ENCODE measurements at places on chromosomes 5 and 9.
A peak's percentile ranks its signal among the peaks of the same experiment; 100 is the strongest.

GRCh38 chr5:131640043-131640856 is 5.2 kb upstream of the RAPGEF6 start:
- DNase-seq = peak; percentile 11

- no peak for DNase-seq
These were observed 28.9 kb downstream of the RXRA start for GRCh38 chr9:134355158-134355557.

- no peak for DNase-seq
These were observed 10.6 kb downstream of the PTGR1 start for GRCh38 chr9:111588846-111589245.

GRCh38 chr9:119873877-119874276 is 504.6 kb upstream of the BRINP1 start:
- DNase-seq = no peak

DNA sequence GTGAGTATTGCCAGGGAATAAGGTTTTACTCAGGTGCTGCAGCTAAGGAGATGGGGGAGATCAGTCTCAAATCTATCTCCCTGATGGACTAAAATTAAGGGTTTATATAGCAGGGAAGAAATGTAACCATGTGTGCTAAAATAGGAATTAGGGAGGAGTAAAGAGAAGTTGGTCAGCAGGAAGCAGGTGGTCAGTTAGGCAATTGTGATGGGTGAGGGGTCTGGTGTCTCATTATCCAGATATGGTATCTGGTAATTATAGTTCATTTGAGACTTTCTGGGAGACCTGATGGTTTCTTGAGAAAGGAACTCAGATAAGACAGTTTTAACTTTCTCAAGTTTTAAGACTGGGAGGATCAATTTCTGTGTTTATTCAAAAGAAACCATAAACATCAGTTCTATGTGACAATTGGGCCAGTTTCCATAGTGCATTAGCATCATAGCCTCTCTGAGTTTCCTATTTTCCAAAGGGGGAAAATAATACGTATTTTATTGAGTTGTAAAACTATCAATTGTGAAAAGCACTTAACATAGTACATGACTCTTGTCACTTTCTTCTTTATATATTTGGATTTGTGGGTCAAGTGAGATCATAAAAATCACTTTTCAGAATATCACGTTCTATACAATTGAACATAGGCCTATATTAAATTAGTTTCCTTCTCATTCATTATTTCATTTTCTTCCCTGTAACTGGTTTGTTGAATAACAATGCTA is 115.9 kb downstream of the ZSWIM6 start:
- no peak for DNase-seq

- DNase-seq = no peak
These were observed 106.5 kb downstream of the GLIS3 start for GRCh38 chr9:4193391-4193790.

DNA sequence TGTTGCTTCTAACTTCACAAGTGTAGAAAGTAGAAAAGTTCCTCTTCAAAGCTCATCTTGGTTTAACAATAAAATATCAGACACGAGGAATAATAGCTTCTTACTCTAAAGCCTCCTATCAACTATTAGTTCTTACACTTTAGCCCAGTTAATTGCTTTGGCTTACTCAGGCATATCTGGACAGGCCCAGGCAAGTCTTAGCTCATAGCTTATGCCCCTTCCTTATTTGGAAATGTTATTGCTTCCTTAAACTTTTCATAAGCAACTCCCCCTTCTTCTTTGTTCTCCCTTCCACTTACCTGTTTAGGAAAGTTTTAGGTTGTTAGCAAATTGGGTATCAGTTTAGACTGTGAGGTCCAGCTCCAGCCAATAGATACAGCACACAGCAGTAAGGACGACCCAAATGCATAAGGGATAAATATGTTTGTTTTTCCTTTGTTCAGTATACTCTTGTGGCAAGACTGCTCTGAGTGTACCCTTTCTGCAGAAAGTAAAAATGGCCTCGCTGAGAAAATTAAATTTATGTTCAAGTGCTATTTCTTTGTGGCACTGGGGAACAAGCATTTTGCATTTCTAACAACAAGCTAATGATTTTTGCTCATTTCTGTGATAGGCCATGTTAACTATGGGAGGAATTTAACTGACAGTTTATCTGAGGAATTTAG is 162.1 kb downstream of the SMC2 start:
- DNase-seq = no peak

DNA sequence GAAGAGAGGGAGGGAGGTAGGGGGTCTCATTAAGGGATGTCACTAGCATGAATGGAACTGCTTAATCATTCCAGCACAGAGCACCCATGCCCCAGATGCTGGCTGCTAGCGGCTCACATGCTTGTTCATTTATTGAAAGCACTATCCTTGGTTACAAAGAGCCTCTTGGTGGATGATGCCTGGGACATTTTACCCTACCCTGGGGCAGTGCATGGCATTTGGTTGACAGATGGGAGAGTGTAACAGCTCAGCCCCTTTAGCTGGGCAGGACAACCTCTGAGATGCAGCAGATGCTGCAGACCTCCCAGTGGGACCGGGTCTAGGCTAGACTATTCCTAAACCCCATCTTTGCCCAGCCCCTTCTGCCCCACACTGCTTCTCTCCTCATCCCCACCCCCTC is 46.9 kb upstream of the TCERG1 start:
- no peak for DNase-seq

GRCh38 chr5:172864747-172865146 is 30.7 kb downstream of the ERGIC1 start:
- no peak for DNase-seq

DNA sequence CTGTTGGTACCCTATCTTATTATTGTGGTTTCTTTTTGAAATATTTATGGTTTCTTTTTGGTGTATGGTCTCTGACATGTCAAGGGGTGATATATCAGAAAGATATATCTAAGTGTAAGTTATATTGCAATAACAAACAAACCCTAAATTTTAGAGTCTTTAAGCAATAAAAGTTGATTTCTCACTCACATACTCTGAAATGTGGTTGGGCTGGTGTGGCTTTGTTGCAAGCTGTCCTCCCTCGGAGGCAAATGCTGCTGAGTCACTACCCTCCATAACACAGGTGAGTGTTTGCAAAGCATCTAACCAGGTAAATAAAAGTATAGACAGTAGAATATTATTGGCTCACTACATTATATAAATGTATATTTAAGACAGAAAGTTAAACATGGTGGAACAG is 253.2 kb downstream of the CDH18 start:
- no peak for DNase-seq

DNA sequence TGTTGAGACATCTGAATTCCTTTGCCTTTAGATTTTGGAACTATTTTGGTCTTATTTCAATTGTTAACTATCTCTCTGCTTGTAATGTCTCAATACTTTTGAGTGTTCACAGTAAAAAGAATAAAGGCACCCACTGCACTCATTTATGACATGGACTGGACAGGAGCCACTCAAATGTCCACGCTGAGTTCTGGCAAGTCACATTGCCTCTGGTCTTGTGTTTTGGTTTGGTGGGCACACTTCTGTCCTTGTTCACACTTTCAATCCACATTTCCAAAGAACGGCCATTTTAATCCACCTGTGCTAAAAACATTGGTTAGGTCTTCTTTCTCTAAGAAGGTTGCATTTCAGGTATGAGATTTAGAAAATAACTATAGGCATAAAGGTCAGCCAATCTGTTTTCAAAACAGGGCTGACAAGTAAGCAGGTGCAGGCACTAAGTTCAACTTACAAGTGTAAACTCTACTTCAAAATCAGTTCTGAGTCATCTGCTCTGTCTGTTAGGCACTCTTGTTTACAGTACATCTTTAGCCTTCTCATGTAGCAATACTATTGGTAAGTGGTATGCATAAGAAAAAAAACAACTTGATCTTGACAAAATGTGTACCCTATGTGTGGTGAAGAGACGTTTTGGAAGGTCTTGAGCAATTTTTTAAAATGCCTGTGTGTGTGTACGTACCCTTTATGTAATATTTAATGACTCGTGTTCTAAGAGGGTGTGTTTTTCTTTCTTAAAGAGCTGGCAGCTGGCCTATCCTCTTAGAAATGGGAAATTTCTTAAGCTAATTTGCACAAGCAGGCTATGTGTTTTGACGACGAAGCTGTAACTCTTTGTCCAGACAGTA is 31.5 kb upstream of the ZFAND5 start:
- no peak for DNase-seq

- no peak for DNase-seq
These were observed 1.8 kb upstream of the RPL26L1 start for GRCh38 chr5:172957458-172957857.

GRCh38 chr5:171427318-171428167 is 8.1 kb downstream of the FGF18 start:
- DNase-seq = no peak

DNA sequence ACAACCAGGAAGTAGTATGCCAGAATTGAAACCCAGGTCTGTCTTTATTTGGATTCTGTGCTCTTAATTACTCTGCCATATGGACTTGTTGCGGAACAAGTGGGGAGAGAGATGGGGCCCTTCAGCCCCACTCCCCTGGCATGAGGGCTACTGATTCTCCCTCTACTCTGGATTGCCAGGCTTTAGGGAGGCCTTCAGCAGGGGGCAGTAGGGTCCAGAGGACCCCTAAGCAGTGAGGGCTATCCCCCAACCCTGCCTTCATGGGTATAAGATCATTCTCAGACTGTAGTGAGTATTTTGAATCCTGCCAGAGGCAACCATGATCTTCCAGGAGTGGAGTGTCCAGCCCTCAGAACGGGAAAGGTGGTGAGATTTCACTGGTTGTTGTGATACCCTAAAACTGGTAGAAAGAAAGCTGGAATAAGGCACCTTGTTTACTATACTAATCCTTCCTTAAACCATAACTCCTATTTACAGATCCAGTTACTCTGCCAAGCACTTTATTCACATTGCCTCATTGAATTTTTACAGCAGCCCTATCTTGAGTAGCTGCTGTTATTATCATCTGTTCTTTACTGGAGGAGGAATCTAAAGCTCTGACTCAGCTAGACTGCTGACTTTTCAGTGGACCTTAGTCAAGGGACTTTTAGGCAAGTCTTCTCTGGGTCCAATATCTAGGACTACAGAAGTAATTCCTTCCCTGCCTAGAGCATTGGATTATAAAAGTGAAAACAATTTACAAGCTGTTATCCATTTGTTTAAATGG is 31.3 kb upstream of the LARP1 start:
- no peak for DNase-seq

DNA sequence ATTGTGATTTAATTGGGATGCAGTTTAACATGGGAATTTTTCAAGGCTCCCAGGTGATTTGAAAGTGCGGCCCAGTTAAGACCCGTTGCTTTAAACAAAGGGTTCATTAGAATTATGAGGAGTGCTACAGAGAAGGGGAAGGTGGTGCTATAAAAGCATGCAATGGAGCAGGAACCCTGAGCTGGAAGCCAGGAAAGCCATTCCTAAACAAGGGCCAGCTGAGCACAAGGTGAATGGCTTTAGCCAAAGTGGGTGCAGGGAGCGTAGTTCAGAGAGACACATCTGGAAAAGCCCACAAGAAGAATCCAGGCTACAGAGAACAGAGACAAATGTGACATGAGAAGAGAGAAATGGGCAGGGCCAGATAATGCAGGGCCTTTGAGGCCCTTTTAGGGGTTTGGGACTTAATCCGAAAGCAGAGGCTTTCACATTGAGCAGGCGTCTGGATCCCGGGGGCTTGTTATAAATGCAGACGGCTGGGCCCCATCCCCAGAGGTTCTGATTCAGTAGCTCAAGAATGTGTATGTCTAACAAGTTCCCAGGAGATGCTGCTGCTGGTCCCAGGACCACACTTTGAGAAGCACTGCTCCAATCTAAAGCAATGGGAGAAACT is 138.1 kb upstream of the WWC1 start:
- DNase-seq = no peak

- no peak for DNase-seq
These were observed 77.7 kb downstream of the STK10 start for GRCh38 chr5:172110260-172110815.

DNA sequence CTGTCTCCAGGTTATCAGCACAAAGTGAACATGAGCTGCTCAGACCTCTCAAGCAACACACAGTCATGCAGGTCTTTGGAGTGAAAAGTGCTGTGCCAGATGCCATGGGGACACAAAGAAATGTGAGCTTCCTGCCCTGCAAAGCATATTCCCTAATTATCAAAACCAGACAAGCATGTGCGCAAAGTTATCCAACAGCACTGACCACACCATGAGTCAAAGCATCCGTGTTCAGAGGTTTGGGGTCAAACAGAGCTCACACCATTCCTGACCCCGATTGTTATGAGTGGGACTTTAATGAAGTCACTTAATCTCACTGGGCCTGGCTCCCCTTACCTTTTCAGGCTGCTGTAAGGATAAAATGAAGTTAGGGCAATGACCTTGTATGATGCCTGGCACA is 138.5 kb downstream of the SLIT3 start:
- no peak for DNase-seq

DNA sequence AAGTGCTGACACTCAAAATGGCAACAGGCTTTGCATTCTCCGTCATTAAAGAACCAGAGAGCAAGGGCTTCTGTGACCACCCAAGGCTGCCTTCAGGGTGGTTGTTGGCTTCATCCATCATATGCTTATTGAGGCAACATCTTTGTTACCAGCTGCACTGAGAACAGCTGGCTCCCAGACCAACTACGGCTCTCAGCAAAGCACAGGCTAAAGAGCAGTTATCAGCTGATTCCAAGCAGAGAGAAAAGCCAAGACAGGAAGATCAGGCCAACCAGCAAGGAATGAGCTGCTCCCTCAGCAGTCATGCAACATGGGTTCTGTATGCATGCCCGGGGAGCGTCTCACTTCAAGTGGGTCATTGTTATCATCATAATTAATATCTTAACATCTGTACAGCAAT is 358.9 kb downstream of the ACTL7B start:
- DNase-seq = no peak

DNA sequence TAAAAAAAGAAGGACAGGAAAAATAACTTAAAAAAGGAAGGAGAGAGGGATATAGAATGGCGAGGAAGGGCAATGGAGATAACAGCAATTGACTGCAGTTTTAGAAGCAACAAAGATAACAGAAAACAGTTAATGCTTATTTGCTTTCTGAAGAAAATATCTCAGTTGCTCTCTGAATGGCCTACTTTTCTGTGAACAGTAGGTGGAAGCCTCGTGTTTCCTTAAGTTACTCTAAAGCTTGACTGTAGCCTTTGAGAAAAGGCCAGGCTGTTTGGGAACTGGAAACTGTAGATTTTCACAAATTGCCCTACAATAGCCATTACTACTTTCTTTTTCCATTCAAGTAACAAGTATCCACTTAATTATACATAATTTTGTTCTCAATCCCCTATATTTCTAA is 404.5 kb downstream of the YTHDC2 start:
- no peak for DNase-seq

GRCh38 chr5:142397178-142397577 is 72.4 kb upstream of the SPRY4 start:
- DNase-seq = no peak

DNA sequence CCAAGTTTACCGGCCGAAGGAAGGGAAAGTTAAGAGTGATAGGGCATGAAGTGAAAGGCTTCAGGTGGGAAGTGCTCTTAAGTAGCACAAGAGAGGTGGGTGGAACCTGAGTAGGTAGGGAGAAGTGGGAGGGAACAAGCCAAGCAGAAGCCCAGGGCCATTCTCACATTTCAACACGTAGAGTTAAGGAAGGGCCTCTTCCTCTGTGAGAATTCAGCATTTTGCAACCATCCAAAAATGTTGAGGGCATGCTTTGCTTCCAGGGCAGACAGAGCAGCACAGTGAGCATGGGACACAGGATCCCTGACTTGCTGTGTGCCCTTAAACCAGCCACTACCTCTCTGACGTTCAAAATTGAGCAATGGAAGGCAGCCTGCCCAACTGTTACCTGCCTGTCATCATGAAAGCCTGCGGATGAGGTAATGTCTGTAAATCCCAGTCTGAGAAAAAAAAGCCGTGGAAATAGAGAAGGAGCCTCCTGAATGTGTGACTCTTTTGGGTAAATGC is 3.3 kb downstream of the CYFIP2 start:
- DNase-seq = no peak

- no peak for DNase-seq
These were observed 115.3 kb downstream of the UBE2R2 start for GRCh38 chr9:33932078-33932807.
